ENCODE measurements at places on chromosomes 5 and 9. TPM values are rescaled to one million over a fixed set of nuclear protein-coding genes. Genes with fewer than 3 reads are reported as not detected.

Gene SPATA9
- not detected for total RNA-seq

Gene ZNF346
- total RNA-seq: 13.7 TPM

Gene MZB1
- total RNA-seq: 0.81 TPM

Gene CCDC127
- total RNA-seq: 5.1 TPM

DNA sequence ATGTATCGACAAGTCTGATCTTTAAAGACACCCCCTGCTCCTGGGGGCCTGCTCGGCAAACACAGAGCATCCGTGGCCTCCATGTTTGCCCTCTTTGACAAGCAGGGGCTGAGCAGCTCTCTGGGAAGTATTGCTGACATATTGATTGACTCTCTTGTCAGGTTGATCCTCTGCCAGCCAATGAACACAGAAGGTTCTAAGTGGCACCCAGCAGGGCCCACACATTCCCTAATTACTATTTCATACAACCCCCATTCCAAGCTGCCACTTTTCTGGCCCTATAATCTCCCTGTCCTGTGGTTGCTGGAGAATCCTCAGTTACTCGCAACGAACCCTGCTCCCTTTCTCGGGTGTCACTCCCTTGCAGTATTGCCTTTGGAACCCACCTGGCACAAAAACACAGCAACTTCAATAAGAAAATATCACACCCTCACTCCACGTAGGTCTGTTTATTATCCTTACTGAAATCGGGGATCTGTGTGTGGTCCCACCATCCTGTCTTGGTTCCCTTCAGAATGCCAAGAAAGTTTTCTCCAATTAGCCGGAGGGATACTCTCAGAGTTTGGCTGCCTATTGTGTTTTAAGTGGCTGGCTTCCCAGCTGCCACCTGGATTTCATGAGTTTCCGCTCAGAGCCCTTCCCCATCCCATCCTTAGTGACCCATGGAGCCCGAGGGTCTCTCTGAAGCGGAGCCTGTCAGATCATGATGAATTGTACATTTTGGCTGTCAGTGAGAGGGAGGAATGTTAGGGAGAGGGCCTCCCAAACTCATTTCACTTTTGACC, 249.0 kb upstream of the WWC1 start:
- no peak for DNase-seq

GRCh38 chr5:68077349-68077894, 138.1 kb upstream of the PIK3R1 start:
- no peak for DNase-seq

- DNase-seq: no peak
Measured at GRCh38 chr5:137292461-137293027, 206.6 kb downstream of the SPOCK1 start.

GRCh38 chr5:142939884-142940283, 169.7 kb downstream of the ARHGAP26 start:
- DNase-seq: no peak

DNA sequence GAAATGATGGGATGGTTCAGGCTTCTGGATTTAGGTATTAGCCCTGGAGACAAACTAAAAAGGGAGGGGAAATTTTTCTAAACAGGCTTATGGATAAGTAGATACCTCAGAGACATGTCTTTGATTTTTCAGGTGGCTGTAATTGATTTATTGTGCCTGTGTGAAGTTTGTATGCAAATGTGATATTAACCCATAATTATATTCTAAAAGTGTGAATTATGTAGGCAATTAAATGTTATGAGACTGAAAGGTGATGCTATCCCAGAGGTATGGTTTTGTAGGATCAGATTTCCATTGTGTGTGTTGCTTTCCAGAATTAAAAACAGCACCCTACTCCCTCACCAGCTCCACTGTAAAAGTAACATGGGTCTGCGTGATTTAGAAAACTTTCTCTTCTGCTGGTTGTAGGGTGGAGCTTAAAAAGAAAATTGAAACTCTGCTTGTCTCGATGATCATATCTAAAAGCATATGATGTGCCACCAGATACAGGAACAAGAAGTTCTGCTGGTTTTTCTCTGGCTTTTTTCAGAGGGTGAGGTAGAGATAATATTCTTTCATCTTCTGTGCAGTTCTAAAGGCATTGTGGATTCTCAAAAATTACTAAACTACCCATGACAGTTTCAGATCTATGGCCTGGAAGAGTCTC, 71.8 kb upstream of the TAF11L2 start:
- no peak for DNase-seq

DNA sequence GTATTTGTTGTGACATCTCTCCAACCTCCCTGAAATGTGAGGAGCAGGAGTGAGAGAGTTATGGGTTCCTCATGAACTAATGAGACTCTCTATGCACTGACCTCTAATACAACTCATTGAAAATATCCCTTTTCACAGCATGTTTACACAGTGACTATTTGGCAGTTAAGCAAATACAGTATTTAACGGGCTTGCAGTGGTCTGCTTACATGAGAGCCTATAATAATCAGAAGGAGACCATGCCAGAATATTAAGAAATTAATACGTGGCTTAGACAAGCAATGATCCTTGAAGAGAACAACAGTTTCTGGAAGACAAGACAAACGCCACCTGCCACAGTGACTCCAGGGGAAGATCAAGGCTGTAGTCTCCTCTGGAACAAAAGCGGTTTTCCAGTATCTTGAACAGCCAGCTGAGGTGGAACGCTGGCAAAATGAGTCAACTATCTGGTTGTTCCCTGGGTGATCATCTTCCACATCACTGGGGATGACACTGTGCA, 424.5 kb downstream of the DMAC1 start:
- no peak for DNase-seq

DNA sequence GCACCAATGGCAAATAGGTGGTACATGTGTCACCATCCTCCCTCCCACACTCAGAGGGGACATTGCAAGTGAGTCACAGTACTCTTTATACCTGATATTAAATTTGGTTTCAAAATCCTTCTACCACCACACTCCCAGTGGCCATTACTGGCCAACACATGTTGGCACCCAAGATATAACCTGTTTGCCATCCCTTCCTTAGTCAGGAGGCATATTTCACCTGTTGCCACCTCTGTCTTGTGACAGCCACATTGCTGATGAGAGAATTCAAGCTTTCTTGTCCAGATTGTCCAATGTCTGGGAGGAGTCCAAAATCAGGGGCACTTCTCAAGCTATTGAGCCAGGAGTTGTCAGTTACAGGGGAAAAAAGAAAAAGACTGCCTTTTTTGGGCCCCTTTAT, 80.2 kb upstream of the WWC1 start:
- no peak for DNase-seq

- DNase-seq: no peak
Measured at GRCh38 chr9:17795744-17796143, 216.9 kb downstream of the SH3GL2 start.

- DNase-seq: no peak
Measured at GRCh38 chr5:142576804-142577203, 109.1 kb downstream of the FGF1 start.

Measured in HCT116 (cell line).